Activated T-cell treated with anti-CD3 and anti-CD28 coated beads for 4 hours (primary cell): ENCODE measurements at places on chromosomes 4 and X.

- DNase-seq, result no peak
Observed at GRCh38 chr4:24248674-24249630, 335.4 kb downstream of the DHX15 start.

DNA sequence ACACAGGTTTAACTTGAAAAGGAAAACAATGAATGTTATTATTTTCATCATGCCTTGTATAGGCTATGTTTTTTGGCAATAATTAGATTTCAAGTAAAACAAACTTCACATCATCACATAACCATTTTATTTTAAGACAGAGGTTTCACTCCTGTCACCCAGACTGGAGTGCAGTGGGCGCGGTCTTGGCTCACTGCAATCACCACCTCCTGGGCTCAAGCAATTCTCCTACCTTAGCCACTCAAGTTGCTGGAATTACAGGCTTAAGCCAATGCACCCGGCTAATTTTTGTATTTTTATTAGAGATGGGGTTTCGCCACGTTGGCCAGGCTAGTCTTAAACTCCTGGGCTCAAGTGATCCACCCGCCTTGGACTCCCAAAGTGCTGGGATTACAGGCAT lies 658.6 kb upstream of the ATOH1 start:
- DNase-seq, result no peak

DNA sequence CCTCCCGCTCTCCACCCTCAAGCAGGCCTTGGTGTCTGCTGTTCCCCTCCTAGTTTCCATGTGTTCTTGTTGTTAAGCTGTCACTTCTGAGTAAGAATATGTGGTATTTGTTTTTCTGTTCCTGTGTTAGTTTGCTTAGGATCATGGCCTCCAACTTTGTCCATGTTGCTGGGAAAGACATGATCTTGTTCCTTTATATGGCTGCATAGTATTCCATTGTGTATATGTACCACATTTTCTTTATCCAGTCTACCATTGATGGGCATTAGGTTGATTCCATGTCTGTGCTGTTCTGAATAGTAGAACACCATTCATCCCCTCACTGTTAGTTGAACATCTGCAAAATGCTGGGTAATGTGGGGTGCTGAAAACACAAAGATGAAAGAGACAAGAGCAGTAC lies 222.9 kb downstream of the PALLD start:
- no peak for DNase-seq

- no peak for DNase-seq
Observed at GRCh38 chr4:133149932-133150471, 908 bp downstream of the PCDH10 start.

- DNase-seq, result no peak
Observed at GRCh38 chr4:98625399-98625798, 33.0 kb downstream of the TSPAN5 start.

DNA sequence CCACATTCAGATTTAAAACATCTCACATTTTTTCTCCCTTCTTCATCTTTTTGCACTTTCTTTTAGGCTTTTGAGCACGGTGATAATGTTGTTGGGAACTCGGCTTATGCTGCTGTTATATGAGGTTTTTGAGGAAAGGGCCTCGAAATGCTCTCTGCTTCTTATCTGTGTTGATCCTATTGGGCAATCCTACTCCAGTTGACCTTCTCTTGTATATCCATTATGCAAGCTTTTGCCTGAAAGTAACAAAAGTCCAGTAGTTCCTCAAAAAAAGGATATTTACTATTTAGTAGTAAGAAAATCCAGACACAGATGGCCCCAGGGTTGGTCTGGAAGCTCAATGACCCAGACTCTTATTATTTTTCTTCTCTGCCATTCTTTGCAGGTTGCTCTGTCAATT lies 57.7 kb upstream of the SPANXB1 start:
- no peak for DNase-seq

GRCh38 chr4:2797545-2798305 lies 4.8 kb downstream of the SH3BP2 start:
- peak; percentile 53 for DNase-seq

GRCh38 chr4:159673221-159673620 lies 570.3 kb downstream of the RAPGEF2 start:
- no peak for DNase-seq

DNA sequence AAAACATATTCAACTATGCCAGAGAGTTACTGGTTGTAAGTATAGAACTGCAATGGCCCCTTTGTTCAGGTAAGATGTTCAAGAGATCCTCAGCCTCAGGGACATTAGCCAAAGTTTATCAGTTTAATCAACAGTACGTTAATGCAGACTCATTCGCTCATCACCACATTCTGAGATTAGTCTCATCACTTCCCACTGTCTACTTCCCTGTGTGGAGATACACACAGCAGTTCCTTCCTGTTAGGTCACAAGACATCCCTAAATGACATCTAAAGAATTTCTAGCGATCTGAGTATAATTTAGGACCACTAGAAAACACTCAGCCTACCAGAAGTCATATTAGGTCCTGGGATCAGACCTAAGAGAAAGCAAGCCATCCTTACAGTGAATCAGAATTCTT lies 10.4 kb downstream of the SLC10A7 start:
- no peak for DNase-seq

DNA sequence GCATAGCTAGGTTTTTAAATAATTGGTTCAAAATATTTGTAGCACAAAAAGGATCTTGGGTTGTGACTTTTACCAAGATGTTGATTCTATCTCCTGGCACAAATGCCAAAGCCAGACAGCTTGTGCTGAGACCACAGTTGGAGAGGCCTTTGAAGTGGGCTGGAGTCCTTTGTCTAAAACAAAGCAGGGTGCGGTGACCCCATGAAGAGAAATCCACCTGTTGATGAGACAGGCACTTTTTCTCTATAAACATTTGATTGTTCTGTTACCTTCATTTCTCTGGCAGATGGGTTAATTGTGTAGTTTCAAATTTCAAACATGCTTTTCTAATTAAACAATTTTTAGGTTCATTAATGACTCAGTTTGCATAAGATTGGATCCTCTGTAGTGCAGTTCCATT lies 56.7 kb downstream of the STOX2 start:
- DNase-seq, result no peak

- no peak for DNase-seq
Observed at GRCh38 chr4:1265351-1265750, 16.4 kb upstream of the CTBP1 start.

DNA sequence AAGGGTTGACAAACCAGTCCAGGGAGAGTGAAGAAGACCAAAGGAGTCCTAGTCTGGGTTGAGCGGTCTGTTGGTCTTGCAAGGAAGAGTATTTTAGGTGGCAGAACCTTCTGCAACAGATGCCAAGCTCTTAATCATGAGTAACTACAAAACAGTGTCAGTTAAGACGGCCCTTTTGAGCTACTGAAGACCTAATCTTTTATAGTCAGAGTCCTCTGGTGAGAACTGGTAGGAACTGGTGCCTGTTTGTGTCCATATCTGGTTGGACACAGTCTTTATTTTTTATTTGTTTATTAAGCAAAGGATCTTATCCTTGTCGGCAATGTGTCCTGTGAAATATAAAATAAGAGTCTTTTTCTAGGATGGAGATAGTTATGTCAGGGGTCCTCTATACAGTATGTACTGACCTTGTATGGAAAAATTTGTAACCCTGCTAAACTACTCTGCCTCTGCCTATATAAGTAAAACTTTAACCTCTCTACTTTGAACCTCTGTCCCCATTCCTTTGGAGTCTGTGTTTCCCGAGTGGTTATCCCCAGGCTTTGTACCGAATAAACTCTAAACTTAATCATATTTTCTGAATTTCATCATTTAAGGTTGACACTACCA lies 47.1 kb downstream of the FAM13A start:
- no peak for DNase-seq

DNA sequence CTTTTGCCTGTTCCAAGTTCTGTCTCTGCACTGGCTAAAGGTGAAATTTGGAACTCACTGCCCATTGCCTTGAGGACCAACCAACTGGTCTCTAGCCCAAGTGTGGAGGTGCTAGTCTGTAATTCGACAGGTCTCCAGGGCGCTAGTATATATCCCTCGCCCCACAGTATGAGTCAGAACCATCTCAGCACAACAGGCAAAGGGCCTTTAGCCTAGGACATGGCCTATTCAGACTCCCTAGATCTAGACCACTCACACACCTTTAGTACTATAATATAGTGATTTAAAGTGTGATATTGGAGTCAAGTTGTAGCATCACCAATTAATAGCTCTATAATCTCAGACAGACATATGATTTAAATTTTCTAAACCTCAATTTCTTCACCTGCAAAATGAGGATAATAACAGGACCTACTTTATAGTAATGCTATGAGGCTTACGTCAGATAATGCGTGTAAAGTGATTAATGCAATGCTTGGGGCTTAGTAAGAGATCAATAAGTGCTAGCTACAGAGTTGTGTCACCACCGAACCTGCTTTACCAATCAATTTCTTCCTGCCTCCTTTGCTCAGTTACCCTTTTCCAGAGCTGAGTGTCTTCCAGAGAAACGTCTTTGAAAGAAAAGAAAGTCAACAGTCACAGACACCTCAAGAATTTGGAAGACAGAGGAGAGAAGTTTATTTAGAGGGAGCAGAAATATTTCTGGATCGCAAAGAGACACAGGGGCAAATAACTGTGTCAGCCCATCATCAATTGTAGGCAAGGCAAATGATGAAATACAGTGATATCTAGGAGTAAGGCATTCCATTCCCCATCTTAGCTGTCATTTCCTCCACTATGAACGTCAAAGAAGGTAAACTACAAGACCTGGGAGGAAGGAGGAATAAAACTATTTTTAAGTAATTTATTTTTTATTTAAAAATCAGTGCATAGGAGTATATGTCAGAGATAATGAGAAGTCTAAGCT lies 2.3 kb downstream of the NOX1 start:
- DNase-seq, result no peak

- no peak for DNase-seq
Observed at GRCh38 chr4:2275546-2276251, 13.8 kb upstream of the MXD4 start.

- no peak for DNase-seq
Observed at GRCh38 chr4:4535590-4535989, 6.3 kb downstream of the STX18 start.

DNA sequence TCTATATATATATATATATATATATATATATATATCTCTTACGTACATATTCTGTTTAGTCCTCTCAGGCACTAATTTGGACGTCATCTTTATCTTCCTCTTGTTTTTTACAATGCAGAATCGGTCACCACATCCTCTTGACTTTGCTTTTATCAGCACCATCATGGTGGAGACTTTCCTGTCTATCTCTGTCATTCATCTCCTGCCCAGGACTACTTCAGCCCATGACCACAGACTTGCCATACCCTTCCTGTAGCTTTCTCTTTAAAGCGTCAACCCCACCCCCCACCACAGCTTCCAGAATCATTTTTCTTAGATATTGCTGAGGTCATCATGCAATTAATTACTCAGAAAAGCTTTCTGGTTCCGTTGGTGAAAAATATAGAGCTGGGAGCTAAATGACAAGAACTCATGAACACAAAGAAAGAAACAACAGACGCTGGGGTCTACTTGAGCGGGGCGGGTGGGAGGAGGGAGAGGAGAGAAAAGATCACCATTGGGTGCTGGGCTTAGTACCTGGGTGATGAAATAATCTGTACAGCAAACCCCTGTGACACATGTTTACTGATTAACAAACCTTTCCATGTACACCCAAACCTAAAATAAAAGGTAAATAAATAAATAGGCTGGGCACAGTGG lies 30.5 kb upstream of the PRKX start:
- DNase-seq, result peak; percentile 9

GRCh38 chr4:38821739-38822138 lies 17.1 kb upstream of the TLR1 start:
- DNase-seq, result no peak

- peak; percentile 3 for DNase-seq
Observed at GRCh38 chr4:121307445-121308327, 73.1 kb downstream of the QRFPR start.

DNA sequence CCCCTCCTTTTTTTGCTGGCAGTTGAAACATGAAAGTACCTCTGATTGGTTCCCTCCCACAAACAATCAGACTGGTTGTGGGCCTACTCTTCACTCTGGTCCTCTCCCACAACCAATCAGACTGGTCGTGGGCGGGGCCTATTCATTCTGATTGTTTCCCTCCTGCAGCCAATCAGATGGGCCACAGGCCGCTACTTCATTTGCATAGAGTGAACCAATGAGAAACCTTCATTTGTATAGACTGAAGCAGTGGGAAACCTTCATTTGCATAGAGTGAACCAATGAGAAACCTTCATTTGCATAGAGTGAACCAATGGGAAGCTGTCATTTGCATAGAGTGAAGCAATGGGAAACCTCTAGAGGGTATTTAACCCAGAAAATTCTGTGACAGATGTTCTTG lies 55.2 kb downstream of the TRMT44 start:
- no peak for DNase-seq

- DNase-seq, result no peak
Observed at GRCh38 chr4:166501941-166502382, 628.9 kb downstream of the TLL1 start.

GRCh38 chr4:153566631-153567150 lies 100.5 kb downstream of the TMEM131L start:
- DNase-seq, result no peak

DNA sequence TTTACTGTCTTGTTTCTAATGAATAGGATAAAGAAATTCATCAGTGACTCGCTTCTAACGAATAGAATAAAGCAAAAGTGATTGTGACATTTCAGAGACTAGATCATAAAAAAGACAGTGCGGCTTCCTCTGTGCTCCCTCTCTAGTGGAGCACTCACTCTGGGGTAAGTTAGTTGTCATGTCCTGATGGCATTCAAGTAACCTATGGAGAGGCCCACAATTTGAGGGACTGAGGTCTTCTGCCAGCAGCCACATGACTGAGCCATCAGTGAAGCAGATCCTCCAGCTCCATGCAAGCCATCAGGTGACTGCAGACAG lies 72.4 kb downstream of the YIPF6 start:
- DNase-seq, result no peak

DNA sequence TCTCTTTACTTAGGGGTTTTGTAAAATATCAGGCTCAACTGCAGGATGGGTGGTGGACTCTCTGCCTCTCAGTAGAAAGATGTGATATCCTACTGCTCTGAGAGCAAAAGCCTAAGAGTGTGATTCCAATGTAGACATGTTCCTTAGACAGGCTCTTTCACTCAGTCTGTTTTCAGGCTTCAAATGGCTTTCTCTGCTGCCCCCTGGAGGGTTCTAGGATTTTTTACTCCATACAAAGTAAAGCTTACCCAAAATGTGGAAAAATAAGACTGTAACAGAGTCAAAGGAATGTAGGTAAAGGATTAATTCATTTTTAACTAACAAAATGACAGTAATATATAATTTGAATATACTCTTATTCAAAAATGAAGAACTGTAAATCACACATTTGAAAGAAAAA lies 32.1 kb downstream of the ZGRF1 start:
- DNase-seq, result peak; percentile 24

DNA sequence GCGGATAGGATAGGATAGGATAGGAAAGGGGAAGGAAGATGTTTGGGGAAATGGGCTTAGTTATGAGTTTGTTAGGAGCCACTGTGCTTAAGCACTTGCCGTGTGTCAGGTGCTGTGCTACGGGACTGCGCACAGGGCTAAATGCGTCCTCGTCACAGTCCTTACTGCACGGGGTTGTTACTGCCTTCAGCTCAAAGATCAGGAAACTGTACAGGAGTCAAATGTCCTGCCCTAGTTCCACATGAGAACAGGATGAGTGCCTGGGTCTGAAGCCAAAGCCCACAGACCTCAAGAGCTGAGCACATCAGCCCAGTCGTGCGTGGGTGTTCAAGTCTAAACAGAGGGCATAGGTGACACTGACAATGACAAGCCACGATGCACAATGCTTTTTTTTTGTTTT lies 15.0 kb downstream of the ACSL1 start:
- no peak for DNase-seq
